Choroid plexus epithelial cell (primary cell): ENCODE measurements at places on chromosomes 5 and 9.

DNA sequence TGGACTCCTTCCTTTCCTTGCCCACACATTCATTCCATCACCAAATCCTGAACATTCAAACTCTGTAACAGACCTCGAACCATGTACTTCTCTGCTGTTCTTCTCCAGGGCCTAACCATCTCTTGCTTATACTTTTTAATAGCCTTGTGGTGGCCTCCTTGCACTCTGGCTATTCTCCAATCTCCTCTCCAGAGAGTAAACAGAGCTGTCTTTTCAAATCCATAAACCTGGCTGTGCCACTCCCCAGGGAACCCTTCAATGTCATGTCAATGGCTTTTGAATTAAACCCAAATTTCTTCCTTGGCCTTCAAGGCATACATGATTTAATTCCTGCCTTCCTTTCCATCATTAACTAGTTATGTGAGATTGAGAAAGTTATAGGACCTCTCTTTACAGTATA is 277.6 kb upstream of the EFNA5 start:
- no peak for DNase-seq

GRCh38 chr5:36552651-36553393 is 53.6 kb upstream of the SLC1A3 start:
- no peak for DNase-seq

GRCh38 chr5:122421374-122422079 is 109.5 kb downstream of the SNCAIP start:
- no peak for DNase-seq

DNA sequence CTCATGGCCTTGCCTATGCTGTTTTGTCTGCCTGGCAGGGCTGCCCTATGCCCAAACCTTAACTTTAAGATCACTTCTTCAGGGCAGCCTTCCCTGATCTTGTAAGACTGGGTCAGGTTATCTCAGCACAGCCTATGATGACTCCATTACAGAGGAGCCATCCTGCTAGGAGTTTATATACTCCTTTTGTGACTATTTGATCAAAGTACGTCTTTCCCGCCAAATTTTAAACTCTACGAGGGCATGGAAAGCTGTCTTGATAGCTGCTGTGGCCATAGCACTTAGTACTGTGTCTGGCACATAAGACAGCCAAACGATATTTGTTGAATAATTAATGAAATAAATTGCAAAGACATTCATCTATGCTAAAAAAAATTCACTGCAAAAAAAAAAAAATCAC is 60.6 kb downstream of the PPP2R2B start:
- no peak for DNase-seq

DNA sequence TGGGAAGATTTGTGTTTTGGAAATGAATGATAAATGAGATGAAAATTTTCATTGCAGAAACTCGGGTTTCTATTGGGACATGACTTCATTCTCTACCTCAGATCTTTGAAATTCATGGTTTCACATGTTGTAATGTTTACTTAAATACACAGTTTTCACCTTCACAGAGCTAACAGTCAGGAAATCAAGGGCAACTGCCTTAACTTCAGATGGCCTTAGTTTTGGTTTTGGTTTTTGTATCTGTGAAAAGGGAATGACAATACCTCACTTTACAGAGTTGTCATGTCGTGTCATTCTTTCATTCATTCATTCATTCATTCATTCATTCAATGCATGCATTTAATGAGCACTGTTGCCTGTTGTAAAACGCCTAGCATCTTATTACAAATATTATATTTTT is 41.9 kb downstream of the NIM1K start:
- DNase-seq, result no peak

DNA sequence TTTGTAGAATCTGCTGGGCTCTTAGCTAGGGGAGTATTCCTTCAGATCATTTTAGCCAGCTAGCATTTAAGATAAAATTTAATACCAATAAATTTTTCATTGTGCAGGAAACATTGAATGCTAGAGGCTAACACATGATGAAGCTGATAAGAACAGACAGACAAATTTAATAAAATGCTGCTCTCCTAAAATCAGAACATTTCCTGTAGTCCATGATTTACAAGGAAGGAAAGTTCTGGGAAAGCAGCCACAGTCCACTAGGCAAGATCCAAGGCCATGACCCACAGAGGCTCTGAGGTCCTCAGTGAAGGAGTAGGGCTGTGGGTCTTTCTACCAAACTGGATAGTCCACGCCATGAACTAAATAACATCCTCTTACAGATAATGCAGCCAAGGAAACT is 253.0 kb downstream of the ICE1 start:
- DNase-seq, result no peak

GRCh38 chr9:88852794-88853193 is 138.5 kb upstream of the S1PR3 start:
- peak; percentile 96 for DNase-seq

DNA sequence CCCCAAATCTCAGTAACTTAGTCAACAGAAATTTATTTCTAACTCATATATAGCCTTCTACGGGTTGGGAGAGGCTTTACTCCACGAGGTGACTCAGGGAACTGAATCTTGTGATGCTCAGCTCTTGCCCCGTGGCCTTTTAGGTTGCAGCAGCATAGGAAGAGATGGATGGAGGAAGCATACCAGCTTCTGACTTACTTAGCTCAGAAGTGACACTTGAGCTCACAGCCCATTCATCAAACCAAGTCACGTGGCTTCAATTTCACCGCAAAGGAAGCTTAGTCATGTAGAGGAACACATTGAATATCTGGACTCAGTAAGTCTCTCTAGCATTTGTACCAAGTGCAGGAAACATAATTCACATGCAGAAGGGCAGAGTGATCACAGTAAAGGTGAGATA is 124.1 kb upstream of the KCNN2 start:
- DNase-seq, result peak; percentile 39

- no peak for DNase-seq
Observed at GRCh38 chr5:163252950-163253349, 184.4 kb upstream of the CCNG1 start.

- peak; percentile 82 for DNase-seq
Observed at GRCh38 chr5:112921026-112921832, 798 bp downstream of the REEP5 start.

DNA sequence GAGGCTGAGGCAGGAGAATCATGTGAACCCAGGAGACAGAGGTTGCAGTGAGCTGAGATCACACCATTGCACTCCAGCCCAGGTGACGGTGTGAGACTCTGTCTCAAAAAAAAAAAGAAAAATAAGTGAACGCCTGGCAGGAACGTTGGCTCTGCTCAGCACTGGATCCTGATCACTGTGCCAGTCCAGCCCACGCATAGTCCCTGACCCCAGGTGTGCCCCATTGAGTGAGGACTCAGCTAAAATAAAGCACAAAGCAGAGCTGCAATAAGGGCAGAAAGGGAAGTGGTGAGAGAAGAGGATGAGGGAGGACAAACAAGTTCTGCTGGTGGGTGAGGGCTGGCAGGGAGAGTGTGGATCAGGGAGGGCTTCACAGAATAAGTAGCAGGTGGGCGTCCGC is 4.3 kb downstream of the GRHPR start:
- no peak for DNase-seq

GRCh38 chr5:32916648-32917047 is 205.5 kb downstream of the NPR3 start:
- peak; percentile 67 for DNase-seq

DNA sequence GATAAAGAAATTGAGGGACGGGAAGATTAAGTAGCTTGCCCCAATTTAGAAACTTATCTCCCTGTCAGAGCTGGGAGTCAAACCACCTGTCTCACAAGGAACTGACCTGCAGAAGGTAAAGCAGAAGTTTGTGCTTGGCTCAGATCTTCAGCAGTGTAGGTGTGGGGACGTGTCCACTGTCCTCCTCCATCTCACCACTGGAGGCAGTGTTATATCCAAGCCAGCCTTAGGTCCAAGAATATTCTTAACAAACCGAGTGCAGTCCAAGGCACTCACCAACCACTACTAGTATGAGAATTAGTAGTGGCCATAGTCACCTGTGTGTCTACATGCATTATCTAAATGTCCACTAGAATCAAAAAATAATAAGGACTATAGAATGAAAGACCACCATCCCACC is 86.3 kb upstream of the IRX1 start:
- DNase-seq, result no peak

DNA sequence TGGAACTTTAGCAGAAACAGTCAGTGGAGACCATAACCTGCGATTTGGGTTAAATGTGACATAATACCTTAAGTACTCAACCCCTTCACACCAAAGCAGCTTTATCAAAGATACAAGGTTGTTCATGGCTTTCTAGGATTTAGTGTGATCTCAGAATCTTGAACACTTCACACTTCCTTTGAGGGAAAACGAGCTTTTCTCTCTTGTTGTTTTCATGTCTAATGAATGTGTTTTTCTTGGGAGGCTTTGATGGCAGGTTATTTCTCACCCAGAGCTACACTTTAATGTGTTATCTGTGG is 437.0 kb downstream of the TMEM232 start:
- DNase-seq, result no peak
